Kidney (tissue), 22 donors: ENCODE measurements at places on chromosomes 3 and 15. TPM values are rescaled to one million over a fixed set of nuclear protein-coding genes. Genes with fewer than 3 reads are reported as not detected.
A peak's percentile ranks its signal among the peaks of the same experiment; 100 is the strongest.

TRAT1 gene
- not detected for polyA plus RNA-seq

P3H2 gene
- polyA plus RNA-seq, result 57.2 TPM

DNA sequence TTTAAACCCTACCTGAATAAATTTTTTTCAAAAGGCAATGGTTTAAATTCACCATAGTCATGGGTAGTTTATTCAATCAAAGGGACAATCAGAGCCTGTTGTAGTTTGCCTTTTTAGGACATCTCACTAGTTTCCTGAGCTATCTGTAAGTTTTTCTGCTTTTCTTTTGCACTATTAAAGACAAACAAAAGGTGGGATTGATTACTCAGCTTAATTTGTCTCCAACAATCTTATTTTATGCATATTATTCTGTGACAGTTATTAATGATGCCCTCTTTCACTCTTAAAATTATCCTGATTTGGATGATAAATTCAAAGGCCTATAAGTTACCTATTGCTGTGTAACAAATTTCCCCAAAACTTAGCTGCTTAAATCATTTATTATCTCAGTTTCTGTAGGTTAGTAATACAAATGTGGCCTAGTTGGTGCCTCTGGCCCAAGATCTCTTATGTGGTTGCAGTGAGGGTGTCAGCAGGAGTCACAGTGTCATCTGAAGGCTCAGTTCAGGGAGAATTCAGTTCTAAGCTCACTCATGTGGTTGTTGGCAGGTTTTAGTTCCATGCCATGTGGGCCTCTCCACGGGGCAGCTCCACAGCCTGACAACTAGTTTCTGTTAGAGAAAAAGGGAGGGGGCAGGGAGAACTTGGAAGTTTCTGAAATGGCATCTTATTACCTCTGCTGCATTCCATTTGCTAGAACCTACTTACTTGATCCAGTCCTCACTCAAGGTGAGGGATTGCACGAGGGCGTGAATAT, 16.0 kb downstream of the ARMC8 start:
- no peak for DNase-seq

ASTE1 gene
- polyA plus RNA-seq, result 3.9 TPM

- no peak for DNase-seq
Measured at GRCh38 chr3:136567599-136568188, 184.5 kb downstream of the STAG1 start.

EFL1 gene
- 9.2 TPM for polyA plus RNA-seq

GRCh38 chr15:38164061-38164460, 88.6 kb upstream of the SPRED1 start:
- DNase-seq, result no peak

- no peak for DNase-seq
Measured at GRCh38 chr15:88131937-88132336, 124.6 kb downstream of the NTRK3 start.

DNA sequence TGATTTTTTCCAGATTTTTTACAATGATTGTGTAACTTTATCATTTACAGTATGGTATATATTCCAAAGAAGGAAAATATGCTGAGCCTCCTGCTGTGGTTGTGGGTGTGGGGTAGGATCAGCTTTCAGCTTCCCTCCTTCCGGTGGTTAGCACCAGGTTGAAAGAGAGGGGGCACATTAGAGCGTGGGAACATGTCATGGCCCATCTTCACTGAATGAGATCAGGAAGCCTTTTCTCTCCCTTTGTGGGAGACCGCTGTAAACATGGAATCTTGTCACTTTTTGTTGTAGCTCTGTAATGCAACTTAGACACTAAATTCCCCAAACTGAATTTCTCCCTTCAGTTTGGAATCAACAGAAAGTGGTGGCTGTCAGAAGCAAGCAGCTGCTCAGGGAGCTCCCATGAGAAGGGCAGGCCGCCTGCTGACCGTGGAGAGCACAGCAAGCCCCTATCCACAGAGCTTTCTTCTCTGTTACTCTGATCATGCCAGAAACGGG, 86.7 kb upstream of the LIMD1 start:
- no peak for DNase-seq

GRCh38 chr3:127585163-127585812, 5.2 kb downstream of the TPRA1 start:
- no peak for DNase-seq

CCDC39 gene
- polyA plus RNA-seq, result not detected

GRCh38 chr3:116103868-116104530, 341.3 kb downstream of the LSAMP start:
- no peak for DNase-seq

IL17RD gene
- polyA plus RNA-seq, result 4.4 TPM

STRIT1 gene
- polyA plus RNA-seq, result 1.8 TPM

- DNase-seq, result no peak
Measured at GRCh38 chr3:153972862-153973261, 148.3 kb upstream of the ARHGEF26 start.

- DNase-seq, result peak; percentile 32
Measured at GRCh38 chr3:56347219-56347871, 120.9 kb downstream of the ERC2 start.

- DNase-seq, result no peak
Measured at GRCh38 chr15:100572362-100572983, 29.5 kb downstream of the LINS1 start.

- no peak for DNase-seq
Measured at GRCh38 chr3:134048278-134048996, 18.7 kb upstream of the SLCO2A1 start.

DNA sequence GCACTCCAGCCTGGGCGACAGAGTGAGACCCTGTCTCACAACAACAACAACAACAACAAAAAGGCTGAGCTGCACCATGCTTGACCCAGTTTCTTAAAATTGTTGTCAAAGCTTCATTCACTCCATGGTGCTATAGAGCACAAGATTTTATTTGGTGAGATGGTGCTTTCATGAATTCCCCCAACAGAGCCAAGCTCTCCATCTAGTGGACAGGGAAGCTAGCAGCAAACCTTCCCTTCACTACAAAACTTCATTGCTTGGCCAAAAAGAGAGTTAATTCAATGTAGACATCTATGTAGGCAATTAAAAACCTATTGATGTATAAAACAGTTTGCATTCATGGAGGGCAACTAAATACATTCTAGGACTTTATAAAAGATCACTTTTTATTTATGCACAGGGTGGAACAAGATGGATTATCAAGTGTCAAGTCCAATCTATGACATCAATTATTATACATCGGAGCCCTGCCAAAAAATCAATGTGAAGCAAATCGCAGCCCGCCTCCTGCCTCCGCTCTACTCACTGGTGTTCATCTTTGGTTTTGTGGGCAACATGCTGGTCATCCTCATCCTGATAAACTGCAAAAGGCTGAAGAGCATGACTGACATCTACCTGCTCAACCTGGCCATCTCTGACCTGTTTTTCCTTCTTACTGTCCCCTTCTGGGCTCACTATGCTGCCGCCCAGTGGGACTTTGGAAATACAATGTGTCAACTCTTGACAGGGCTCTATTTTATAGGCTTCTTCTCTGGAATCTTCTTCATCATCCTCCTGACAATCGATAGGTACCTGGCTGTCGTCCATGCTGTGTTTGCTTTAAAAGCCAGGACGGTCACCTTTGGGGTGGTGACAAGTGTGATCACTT, 2.0 kb downstream of the CCR5 start:
- peak; percentile 34 for DNase-seq

- no peak for DNase-seq
Measured at GRCh38 chr15:78453447-78453846, 15.4 kb downstream of the IREB2 start.

CYP11A1 gene
- polyA plus RNA-seq, result 2.7 TPM

- DNase-seq, result no peak
Measured at GRCh38 chr15:42035435-42035761, 14.6 kb upstream of the PLA2G4E start.

GRCh38 chr3:50509715-50510114, 6.3 kb upstream of the CACNA2D2 start:
- DNase-seq, result no peak

CLEC3B gene
- polyA plus RNA-seq, result 284 TPM

GRCh38 chr3:14647976-14648955, 3.3 kb upstream of the CCDC174 start:
- DNase-seq, result no peak

GRCh38 chr15:89340573-89340972, 5.9 kb upstream of the POLG start:
- no peak for DNase-seq

OXTR gene
- polyA plus RNA-seq, result 0.39 TPM

DNA sequence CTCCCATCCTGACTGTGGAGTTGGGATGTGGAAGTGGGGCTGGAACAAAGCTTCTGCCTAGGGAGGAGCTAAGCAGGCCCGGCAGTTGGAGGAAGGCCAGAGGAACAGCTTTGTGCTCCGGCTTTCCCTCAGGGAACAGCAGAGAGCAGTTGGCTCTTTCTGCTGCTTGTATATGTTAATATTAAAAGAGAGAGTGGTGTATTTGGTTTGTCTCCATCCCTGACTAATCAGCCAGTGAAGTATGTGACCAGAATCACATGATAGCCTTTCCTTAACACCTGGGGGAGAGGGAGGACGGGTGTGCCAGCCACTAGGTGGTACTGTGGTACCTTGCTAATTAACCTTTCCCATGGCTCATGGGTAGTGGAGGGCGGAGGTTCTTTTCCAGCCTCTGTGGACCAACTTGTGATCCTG, 10.0 kb downstream of the EIF2B5 start:
- DNase-seq, result no peak

GRCh38 chr15:70323111-70323851, 225.6 kb upstream of the TLE3 start:
- DNase-seq, result peak; percentile 88

- DNase-seq, result no peak
Measured at GRCh38 chr3:17420668-17421067, 321.8 kb downstream of the TBC1D5 start.

ATP13A4 gene
- polyA plus RNA-seq, result 0.49 TPM

- DNase-seq, result no peak
Measured at GRCh38 chr3:153442386-153442785, 280.4 kb downstream of the RAP2B start.

DNA sequence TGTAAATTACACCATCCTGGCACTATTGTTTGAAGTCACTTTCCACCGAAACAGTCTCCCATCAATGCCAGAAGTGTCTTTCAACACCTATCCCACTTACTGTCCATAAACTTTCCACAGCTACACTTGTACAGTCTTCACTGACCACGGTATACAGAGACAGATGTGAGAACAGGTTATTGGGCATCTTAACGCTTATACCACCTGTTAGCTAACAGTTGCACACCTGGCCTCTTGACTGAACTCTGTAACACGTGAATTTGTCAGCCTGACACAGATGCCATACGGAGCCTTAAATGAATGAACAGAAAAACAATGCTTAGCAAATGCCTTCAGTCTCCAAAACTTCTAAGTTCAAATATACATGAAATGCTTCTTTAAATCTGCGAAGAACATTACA, 440.5 kb downstream of the SHQ1 start:
- no peak for DNase-seq

DNA sequence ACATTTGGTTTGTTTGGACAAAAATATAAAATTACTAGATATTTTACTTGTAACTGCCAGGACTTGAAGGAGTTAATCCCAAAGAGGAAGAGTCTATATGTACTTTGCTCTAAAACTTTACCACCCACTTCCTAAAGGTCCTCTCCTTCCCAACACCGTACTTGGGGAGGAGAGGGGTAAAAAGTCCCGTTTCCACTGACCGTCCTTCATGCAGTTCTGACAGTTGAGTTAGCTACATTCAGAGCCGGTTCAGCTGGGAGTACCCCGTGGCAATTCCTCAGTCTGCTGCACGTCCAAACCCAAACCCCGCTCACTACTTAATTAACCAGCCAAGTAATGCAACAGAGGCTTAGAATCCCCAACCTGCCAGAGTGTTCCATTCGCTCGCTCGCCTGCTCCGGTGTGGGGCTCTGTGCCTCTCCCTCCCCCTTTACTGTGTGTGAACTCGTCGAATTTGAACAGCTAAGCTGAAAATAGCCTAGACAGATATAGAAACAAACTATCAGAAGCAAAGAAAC, 519.7 kb downstream of the FOXP1 start:
- DNase-seq, result no peak

DNA sequence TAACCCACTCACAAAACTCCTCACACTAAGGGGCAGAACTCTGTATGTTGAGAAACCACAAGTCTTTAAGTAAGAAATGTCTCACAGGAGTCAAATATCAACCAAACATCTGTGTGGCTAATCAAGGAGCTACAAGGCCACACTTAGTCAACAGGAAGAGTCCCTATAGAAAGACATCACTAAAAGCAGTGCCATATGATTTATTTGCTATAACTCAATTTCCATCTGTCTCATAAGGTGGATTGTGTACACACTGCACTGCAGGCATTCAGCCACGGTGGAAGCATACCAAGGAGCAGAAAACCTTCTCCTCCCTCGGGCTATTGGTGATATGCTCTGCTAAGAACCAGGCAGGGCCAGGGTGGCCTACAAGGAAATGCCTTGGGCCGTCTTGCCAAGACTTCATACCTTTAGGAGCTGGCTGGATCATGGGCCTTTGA, 197.6 kb upstream of the CFAP20DC start:
- DNase-seq, result peak; percentile 44

- DNase-seq, result no peak
Measured at GRCh38 chr3:178703268-178703975, 167.2 kb downstream of the KCNMB2 start.

NEO1 gene
- 12.4 TPM for polyA plus RNA-seq

- DNase-seq, result peak; percentile 75
Measured at GRCh38 chr3:53845103-53845880, 927 bp downstream of the CHDH start.

SLC30A4 gene
- polyA plus RNA-seq, result 3.1 TPM

USP50 gene
- polyA plus RNA-seq, result not detected

DNA sequence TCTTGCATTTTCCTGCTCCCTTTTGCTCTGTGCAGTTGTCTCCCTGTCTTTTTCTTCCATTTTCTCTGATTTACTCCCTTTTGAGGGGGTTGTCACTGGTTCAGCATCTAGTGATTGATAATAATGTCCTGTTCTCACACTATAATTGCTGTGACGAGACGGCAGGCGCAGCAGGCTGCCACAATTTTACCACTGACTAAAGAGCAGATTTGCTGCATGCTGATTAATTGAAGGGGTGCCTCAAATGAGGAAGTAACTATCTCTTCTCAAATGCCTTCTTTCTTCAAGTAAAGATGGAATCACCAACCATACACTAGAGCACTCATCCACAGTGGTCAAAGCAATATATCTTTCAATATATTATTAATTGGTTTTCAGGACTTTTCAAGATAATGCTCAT, 219.3 kb downstream of the CBLB start:
- DNase-seq, result no peak

- peak; percentile 37 for DNase-seq
Measured at GRCh38 chr3:151859905-151860304, 13.5 kb upstream of the SUCNR1 start.

- no peak for DNase-seq
Measured at GRCh38 chr3:189718215-189718614, 87.0 kb downstream of the TP63 start.

DNA sequence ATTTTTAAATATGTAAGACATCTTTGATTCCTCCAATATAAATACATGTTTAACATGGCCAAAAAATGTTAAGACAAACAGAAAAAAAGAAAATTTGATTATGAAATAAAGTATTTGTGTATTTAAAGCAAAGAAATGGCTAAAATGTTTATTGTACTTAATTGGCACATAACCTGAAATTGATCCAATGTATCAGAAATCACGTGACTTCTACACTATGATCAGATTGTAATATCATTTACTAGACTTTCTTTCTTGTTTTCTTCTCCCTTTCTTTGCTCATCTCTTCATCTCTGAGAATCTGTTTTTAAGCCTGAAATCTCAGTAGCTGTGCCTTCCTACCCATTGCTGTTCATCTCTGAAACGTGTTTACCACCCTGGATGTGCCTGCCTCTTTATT, 420.3 kb downstream of the RSL24D1 start:
- DNase-seq, result no peak

CEP97 gene
- 1.7 TPM for polyA plus RNA-seq
